ENCODE measurements at places on chromosomes 3 and 15. TPM values are rescaled to one million over a fixed set of nuclear protein-coding genes. Genes with fewer than 3 reads are reported as not detected.

Gene PLA2G4E
- total RNA-seq = not detected

Gene FGF7
- under 0.01 TPM for total RNA-seq

Gene GUCA1C
- total RNA-seq = not detected

Gene TP63
- not detected for total RNA-seq

Gene RPUSD3
- 28.9 TPM for total RNA-seq

Gene CMTM8
- 5.0 TPM for total RNA-seq

Gene TMEM212
- total RNA-seq = not detected

Gene SCN11A
- total RNA-seq = not detected

Gene ALDH1L1
- not detected for total RNA-seq

Gene TEX9
- total RNA-seq = 0.93 TPM

Gene NR2E3
- 0.05 TPM for total RNA-seq

Gene CD86
- total RNA-seq = not detected

Gene FAM3D
- 0.51 TPM for total RNA-seq

Gene WNT7A
- total RNA-seq = under 0.01 TPM

Gene CDC25A
- total RNA-seq = 21.6 TPM

Gene IMPG2
- 0.85 TPM for total RNA-seq

Gene STRIT1
- not detected for total RNA-seq

Gene GALK2
- total RNA-seq = 73.5 TPM

Gene NRG4
- total RNA-seq = 0.05 TPM

Gene PFKFB4
- total RNA-seq = 2.0 TPM

Gene FAIM
- 12.1 TPM for total RNA-seq

Gene CLDN18
- not detected for total RNA-seq

Gene TBC1D2B
- 26.2 TPM for total RNA-seq

Gene ERICH6
- not detected for total RNA-seq

Gene HGD
- total RNA-seq = 0.60 TPM

Gene ZNF197
- total RNA-seq = 11.4 TPM

Gene DNAH12
- under 0.01 TPM for total RNA-seq

Gene ACTC1
- not detected for total RNA-seq

Gene ZNF609
- 28.8 TPM for total RNA-seq

Gene ZDHHC23
- 14.9 TPM for total RNA-seq

Gene LMAN1L
- total RNA-seq = not detected

Gene CRTAP
- total RNA-seq = 132 TPM

Gene ACOX2
- total RNA-seq = 1.5 TPM

Gene BCL2A1
- not detected for total RNA-seq

Gene DUOXA1
- total RNA-seq = not detected

Gene TMC3
- total RNA-seq = 0.05 TPM

Gene AZI2
- 68.7 TPM for total RNA-seq

Gene LRRC3B
- not detected for total RNA-seq

Gene ADAMTS7
- 19.3 TPM for total RNA-seq

Gene GOLGA8T
- not detected for total RNA-seq

Gene C3orf85
- not detected for total RNA-seq

Gene GRAMD2A
- 0.17 TPM for total RNA-seq

Gene GPR62
- not detected for total RNA-seq

Gene ADAMTS17
- total RNA-seq = 0.33 TPM

Gene PSTPIP1
- 0.51 TPM for total RNA-seq

Gene RETNLB
- not detected for total RNA-seq

Measured in dermis blood vessel endothelial cell (primary cell).